GOT3 (cell line): ENCODE measurements at places on chromosomes 6 and 20.

DNA sequence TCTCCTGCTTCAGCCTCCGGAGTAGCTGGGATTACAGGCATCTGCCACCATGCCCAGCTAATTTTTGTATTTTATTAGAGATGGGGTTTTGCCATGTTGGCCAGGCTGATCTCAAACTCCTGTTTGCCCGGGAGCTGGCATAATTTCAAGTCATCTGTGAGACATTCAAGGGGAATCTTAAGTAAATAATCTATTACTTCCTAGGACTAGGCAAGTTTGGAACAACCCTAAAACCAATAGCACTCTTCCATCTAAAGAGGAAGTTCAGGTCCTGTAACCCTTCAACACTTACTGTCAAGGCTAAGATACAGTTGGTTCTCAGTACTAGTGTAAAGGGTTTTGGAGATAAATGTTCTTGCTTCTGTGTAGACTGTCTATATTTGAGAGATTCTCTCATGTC is 267.8 kb upstream of the IRAK1BP1 start:
- no peak for DNase-seq

DNA sequence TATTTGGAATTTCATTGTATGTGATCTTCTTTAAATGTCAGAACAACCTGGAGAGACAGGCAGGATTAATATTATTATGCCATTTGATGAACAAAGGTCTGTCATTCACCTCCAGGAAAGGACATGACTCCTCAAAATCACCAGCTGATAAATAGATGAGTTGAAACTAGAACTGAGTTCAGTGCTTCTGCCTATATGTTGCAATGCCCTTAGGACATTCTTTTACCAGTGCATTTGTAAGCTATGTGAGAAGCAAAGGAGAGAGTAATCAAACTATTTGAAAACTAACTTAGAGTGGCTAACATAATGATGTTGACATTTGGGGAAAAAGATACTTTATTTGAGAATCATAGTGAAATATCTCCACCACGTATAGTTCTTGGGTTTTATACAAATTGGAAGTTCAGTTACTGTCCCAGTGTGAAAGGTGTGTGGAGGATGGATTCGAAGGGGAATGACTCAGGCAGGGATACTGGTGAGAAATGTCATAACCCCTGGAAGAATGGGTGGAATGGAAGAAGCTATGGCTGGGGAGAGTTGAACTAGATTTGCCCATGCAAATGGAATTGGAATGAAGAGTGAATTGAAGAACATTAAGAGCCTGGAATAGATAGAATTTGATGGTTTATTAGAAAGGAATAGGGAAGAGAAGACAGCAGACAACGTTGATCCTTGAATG is 21.5 kb downstream of the PKIB start:
- no peak for DNase-seq

DNA sequence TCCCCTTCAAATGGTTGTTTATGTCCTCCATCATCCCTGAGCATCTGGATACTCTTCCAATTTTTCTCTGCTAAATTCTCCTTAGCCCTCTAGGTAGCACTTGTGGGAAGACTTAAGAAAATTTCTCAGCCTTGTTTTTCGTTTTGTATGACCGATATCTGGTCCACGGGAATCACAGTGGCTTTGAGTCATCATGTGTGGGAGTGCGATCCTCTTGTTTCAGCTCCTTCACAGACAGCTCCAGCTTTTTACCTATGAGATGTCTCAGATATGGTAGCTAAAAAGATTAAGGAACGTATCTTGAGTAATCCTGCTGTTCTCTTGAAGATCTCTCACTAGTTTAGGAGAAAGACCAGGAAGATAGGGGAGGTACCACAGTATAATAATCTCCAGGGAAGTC is 196.1 kb downstream of the GRM1 start:
- no peak for DNase-seq

DNA sequence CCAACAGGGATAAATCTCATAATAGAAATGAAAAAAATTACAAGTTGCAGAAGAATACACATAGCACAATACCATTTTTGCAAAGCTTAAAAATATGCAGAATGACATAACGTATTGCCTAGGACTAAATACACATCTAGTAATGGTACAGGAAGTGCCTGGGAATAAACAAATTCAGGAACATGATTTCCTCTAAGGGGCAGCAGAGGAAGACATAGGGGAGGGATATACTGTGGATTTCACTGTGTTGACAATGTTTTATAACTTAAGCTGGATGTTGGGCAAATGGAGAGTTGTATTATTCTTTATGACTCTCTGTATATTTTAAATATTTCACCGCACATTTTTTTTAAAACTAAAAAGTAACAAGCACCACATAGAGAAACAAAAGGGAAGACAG is 5.6 kb upstream of the GLO1 start:
- no peak for DNase-seq

DNA sequence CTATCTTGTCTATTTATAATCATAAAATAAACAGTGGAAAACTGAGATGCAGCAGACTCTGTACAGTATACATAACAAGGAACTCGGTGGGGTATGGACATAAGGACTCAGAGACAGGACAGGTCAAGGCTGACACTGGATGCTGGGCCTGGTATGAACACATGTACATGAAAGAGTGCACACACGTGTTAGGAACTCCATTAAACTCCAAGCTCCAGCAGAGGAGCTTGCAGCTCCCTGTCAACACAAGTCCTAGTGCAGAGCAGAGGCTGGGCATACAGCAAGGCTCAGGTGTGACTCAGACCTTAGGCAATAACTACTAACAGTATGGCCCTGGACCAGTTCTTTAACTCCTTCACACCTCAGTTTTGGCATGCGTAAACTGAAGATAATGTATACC is 17.1 kb downstream of the NAPB start:
- no peak for DNase-seq

DNA sequence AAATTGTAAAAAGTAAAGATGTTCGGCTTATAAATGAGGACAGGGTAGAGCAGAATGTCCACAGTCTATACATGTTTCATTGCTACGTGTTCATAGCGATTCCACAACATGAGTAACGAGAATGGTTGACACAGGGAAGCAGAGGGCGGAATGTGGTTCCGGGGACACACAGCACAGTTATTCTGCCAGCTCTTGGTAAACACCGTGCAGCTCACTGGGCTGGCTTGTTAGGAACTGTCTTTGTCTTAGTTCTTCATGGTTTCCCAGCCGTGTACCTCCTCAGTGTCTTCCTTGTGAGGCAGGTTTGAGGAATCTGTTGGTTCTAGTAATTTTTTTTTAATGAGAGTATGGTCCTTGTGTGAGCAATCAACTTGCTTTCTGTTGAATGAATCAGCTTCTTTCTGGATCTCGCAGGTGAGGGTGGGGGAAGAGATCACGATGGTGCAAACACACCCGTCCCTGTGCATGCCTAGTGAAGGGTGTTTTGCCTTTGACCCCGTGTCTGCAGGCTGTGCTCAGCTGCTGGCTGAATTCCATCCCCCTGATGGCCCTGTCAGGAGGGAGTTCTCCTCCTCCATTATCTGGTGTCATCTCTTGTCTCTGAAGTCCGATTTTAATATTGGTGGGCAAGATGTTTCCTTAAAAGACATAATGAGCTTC is 168.2 kb downstream of the SMOC2 start:
- no peak for DNase-seq

GRCh38 chr6:132115714-132116366 is 164.7 kb upstream of the CCN2 start:
- DNase-seq: no peak

- DNase-seq: no peak
Measured at GRCh38 chr20:4113615-4114603, 98.6 kb upstream of the RNF24 start.

DNA sequence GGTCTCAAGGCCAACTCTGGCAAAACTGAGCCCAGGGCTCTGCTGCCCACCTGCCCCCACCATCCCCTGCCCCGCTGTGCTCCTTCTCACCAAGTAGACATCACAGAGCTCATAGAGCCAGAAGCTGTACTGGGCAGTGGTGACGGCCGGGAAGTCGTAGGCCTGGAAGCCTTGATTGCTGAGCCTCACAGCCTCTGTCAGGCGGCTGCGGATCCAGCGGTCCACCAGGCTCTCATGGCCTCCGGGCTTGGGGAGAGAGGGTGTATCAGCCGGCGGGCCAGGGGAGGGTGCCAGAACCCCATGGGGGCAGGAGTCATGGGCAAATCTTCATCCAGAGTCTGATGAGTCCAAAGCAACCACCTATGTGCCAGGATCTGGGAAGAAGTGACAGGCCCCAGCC is 2.8 kb upstream of the VWA7 start:
- DNase-seq: no peak

DNA sequence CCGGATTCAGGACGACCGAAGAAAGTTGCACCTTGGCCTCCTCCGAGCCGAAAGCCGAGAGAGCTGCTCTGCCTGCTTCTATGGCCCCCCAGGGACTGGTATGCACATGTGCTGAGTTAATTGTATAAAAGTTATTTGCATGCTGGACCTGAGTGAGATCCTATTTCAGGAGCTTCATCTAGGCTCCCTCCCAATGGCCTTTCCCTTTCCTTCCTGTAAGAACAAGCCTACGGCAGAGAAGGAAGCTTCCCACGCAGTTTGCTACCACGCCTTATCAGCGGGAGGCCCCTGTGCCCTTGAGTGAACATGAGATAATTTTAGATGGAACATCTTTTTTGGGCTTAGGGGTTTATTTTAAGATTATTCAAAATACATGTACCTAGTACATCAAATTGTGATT is 65.9 kb downstream of the RIN2 start:
- no peak for DNase-seq

DNA sequence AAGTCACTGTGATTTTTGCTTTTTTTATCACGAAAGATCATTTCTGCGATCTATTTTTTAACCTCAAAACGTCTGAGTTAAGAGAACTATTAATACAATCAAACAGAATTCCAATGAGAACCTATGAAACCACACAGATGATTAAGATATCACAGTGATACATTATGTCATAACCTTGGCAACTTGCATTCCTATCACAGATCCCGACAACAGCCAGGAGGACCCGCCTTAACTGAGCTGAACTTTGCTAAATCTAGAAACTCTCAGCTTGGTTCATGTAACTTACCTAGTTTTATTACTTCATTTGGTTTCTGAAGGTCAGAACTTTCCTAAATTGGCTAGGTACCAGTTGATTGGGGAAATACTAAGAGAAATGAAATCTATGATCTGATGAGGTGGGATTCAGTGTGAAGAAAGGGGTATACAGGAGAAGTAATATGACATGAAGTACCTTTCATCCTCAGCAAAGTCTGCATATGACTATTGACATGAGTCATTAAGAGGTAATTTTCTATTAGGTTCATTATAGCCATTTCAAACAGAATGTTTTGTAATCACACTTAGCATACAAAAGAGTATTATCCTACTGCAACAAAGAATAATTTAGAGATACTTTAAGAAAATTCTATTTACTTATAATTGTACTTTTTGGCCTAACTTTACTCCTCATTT is 11.2 kb downstream of the LYRM4 start:
- no peak for DNase-seq

DNA sequence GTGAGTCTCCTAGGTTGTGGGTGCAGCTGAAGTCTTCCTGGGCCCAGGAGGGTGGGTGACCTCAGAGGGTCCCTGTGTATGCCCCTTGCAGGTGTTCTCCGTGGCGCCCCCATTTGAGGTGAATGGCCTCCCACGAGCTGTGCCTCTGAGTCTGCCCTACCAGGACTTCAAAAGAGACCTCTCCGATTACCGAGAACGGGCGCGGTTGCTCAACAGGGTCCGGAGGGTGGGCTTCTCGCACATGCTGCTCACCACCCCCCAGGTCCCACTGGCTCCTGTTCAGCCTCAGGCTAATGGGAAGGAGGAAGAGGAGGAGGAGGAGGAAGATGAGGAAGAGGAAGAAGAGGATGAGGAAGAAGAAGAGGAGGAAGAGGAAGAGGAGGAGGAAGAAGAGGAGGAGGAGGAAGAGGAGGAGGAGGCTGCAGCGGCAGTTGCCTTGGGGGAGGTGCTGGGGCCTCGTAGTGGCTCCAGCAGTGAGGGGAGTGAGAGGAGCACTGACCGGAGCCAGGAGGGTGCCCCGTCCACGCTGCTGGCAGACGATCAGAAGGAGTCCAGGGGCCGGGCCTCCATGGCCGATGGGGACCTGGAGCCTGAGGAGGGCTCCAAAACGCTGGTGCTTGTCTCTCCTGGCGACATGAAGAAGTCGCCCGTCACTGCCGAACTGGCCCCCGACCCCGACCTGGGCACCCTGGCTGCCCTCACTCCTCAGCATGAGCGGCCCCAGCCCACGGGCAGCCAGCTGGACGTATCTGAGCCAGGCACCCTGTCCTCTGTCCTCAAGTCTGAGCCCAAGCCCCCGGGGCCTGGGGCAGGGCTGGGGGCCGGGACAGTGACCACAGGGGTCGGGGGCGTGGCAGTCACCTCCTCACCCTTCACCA is 15.2 kb upstream of the SLC22A7 start:
- DNase-seq: no peak
